Head of caudate nucleus (tissue), 42 donors: ENCODE measurements at places on chromosomes 7 and 10.

DNA sequence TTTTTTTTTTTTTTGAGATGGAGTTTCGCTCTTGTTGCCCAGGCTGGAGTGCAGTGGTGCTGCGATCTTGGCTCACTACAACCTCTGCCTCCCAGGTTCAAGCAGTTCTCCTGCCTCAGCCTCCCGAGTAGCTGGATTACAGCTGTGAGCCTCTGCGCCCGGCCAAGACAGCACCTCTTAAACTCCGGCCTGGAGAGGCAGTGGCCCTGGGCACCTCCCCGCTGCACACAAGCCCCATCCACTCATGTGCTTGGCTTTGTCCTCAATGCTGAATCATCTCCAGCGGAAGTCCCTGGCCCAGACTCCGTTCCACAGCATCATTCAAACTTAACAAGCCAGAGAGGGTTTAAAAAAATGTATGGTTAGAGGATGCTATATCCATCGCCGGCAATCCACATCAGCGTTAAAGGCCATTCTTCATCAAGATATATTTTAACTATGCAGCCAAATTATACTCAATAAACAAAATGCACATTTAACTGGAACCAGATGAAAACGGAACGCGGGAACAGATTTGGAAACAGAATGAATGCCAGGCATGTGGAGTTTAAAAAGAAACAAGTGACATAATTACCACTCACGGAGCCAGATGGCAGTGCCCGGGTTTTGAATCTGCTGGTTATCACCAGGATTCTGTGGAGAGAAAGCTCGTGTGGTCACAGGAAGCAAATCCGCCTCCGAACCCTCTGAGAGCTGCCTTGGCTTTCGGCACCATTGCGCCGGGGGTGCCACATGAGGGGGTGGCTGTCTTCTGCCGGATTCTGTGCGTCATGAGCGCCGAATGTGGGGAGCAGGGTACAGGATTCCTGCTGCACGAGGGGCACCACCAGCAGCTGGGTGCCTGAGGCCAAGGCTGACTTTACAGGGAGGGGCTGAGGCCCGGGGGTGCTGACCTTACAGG lies 45.6 kb upstream of the CFAP46 start:
- DNase-seq, result peak; percentile 58

GRCh38 chr7:47684728-47685127 lies 102.8 kb upstream of the TNS3 start:
- DNase-seq, result no peak

DNA sequence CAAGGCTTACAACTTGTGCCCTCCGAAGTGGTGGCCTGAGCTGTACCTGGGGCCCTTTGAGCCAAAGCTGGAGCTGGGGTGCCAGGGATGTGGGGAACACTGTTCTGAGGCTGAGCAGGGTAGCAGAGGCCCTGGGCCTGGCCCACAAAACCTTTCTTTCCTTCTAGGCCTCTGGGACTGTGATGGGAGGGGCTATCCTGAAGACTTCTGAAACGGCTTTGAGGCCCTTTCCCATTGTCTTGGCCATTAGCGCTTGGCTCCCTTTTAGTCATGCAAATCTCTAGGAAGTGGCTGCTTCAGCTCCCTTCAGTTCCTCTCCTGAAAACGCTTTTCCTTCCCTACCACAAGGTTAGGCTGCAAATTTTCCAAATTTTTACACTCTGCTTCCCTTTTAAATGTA lies 16.8 kb upstream of the CRYGN start:
- no peak for DNase-seq

DNA sequence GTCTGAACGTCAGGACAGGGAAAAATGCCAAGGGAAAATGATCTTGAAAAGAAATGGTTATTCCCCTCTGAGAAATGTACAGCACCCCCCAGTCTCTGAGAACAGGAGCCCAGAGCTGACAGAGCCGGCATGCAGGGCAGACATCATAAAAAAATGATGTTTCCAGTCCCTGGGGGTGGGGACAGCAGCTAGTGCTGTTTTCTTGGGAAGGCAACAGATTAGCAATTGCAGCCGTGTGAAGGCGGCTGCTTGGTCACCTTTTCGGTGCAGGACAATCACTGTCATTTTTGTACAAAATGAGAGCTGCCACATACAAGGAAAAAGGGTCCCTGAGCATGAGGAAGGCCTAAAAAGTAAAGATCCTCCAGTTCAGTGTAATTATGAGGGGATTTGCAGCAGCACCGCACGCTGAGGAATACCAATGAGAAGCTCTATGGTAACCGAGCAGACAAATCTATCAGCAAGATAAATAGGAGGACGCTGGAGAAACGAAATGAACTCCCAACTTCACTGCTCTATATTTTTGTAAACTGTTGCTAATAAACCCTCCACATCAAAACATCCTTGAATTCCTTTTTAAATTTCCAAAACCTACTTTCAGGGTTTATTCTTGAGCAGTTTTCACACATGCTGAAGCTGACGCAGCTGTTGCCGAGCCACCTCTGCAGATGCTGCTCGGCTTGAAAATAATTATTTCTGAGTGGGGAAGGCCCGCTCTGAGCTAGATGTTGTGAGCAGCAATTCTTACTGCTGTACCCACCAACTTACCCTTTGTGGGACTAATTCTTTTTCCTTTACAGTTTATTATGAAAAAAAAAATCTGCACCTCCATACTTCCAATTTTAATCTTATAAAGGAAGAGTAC lies 98.2 kb upstream of the NEBL start:
- peak; percentile 42 for DNase-seq

GRCh38 chr7:72281308-72281707 lies 130.8 kb downstream of the CALN1 start:
- no peak for DNase-seq

- DNase-seq, result no peak
Observed at GRCh38 chr7:132752431-132752830, 176.2 kb upstream of the PLXNA4 start.

DNA sequence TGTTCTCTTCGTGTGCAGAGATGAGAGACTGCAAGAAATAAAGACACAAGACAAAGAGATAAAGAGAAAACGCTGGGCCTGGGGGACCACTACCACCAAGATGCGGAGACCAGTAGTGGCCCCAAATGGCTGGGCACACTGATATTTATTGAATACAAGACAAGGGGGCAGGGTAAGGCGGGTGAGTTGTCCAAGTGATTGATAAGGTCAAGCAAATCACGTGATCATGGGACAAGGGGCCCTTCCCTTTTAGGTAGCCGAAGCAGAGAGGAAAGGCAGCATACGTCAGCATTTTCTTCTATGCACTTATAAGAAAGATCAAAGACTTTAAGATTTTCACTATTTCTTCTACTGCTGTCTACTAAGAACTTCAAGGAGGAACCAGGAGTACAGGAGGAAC lies 762.1 kb downstream of the TNS3 start:
- DNase-seq, result no peak

GRCh38 chr10:11082526-11082925 lies 64.9 kb downstream of the CELF2 start:
- no peak for DNase-seq

GRCh38 chr10:101566333-101567164 lies 21.5 kb downstream of the POLL start:
- peak; percentile 55 for DNase-seq

DNA sequence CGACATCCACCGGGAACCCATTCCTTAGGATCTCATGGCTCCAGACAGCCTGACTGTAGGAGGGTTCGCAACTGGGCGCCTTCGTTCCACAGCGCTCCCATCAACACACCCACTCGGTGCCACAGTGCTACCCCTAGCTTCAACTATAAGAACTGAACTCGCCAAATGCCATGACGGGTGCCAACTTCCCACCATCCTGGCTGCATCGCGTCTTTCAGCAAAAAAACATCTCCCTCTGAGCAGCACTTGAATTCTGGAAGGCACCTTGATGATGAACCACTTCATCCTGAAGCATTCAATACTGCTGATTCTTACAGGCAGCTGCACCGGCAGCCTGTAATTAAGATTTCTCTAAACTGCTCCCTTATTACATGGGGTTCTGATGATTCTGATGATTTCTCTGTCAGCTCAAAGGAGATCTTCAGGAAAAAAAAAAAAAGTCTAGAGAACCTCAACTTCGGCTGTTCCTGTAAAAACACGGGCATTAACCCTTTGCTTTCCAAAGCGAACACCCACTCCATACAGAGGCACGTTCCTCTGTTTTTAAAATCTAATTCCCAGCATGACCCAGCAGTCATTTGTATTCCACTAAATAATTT lies 1.3 kb downstream of the CYTH3 start:
- peak; percentile 46 for DNase-seq

- DNase-seq, result no peak
Observed at GRCh38 chr7:123724817-123725253, 24.0 kb downstream of the WASL start.

- DNase-seq, result no peak
Observed at GRCh38 chr7:30315589-30315988, 31.2 kb downstream of the ZNRF2 start.

- DNase-seq, result no peak
Observed at GRCh38 chr10:131238669-131239280, 72.7 kb downstream of the TCERG1L start.

DNA sequence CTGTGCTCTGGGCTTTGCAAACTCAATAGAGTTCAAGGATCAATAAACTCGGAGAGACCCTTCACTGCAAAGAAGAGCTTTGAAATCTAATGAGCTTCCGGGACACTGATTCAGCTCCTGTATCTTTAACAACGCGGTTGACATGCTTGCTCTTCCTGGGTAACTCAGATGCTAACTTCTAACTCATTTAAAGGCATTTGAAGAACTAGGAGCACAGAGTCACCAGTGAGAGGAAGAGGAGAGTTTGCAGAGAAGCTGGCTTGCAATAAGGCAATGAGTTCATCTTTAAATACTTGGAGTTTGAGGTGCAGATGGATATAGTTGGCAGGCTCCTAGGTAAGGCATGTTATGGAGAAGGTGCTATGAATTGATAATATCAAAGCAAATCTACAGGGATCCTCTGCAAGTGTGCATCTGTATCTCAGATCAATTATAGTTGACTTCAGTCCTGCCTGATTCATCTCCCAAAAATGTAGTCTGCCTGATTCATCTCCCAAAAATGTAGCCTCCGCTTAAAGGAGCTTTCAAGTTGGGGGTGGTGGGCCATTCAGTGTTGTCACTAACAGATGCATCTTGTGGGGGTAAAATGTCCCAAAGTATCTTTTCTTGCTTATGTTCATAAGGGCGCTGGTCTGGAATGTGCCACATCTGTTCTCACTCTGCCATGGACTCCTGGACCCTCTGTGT lies 182.5 kb upstream of the PRSS58 start:
- DNase-seq, result no peak

DNA sequence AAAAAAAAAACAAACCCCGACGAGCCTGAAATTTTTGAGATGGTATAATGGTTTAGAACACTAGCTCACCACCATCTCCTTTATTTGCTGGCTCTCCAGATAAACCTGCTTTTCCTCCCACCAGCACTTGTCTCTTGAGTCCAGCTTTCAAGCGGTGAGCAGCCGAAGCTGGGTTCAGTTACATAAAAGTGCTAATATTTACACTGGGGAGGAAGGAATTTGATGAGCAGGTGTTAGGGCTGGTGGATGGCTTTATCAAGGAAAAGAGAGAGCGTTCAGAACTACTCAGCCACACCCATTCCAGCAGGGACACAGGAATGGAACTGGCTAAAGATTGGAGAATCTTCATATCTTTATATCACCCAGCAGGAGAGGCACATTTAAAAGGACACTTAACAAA lies 6.6 kb upstream of the CALML3 start:
- DNase-seq, result no peak

DNA sequence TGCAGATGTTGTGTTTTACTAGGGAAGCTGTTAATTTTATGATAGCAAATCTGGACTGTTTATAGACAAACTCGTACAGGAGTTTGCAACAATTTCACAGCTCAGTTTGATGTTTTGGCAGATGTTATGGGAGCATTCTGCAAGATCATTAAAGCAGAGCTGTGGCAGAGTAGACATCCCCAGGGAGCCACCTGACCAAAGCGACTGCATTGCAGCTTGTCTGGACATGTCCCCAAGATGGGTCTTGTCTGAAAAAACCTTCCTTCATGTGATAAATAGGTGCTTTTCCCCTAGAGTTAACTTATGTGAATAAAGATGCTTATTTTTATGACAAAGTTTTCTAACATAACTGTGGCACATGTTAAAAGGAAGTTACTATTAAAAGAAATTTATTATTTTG lies 91.2 kb upstream of the GPR141 start:
- DNase-seq, result no peak

DNA sequence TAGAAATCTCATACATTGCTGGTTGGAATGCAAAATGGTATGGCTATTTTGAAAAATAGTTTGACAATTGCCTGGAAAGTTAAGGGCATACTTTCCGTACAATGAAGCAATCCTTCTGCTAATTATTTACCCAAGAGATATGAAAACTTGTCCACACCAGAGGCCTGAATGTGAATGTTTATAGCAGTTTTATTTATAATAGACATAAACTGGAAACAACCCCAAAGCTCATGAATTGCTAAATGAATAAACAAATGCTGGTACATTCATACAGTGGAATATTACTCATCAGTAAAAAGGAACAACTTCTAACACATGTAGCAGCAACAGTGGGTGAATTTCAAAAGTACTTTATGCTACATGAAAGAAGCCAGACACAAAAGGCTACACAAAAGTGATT lies 42.7 kb downstream of the MMRN2 start:
- DNase-seq, result no peak

GRCh38 chr7:17477182-17477581 lies 178.7 kb downstream of the AHR start:
- no peak for DNase-seq

DNA sequence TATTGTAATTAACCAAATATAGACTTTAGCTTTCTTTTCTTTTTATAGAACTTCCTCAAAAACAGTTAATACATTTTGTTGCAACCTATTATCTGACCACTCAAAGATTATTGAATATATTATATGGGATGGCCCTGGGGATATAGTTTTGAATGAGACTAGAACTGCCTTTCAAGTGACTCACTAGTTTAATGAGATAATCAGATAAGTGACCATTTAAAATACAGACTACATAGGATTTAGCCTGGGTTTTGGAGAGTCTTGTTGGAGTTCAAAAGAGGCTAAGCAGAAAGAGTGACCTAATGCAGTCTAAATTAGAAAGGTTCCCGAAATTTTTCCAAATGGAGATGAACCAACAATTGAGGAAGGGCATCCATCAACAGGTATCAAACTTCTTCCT lies 305.2 kb upstream of the ETV1 start:
- no peak for DNase-seq
